Activated T-cell treated with anti-CD3 and anti-CD28 coated beads, Interleukin-2, amount 50 U/mL, for 24 hours (primary cell): ENCODE measurements at places on chromosomes 1 and 21.
A peak's percentile ranks its signal among the peaks of the same experiment; 100 is the strongest.

DNA sequence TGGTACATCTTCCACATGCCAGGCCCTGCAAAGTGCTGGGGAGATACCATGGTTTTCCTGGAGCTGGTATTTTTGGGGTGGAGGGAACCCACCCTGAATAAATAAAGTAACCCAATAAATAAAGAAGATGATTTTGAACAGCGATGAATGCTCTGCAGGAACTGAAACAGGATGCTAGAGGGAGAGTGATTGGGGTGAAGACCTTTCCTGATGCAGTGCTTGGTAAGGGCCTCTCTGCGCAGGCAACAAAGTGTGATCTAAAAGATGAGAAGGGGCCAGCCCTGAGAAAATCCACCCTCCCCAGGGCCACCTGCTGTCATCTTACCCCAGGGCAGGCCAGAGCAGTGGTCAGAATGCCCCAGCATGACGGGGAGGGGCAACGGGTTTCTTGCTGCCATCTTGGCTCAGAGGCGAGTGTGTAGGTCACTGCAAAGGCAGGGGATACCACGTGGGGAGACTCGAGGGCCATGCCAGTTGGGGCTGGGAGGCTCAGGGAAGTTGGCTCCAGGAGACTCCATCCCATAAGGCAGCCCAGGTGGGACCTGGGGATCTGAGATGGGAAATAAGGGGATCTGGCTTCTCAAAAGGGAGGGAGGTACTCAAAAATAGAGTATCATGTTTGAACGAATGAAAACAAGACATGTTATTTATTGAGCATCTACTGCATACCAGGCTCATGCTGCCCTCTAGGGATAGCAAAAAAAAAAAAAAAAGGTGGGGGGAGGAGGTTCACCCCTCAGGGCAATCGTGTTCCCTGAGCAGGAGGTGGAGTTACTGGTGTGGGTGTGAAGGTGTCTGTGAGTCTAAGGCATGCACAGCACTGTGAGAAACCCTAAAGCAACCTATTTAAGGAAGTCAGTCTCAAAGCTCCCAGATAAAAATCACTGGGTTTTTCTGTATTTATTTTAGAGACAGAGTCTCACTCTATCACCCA, 2.8 kb downstream of the SRARP start:
- H3K4me3 ChIP-seq = no peak overlapping the region
- H3K4me1 ChIP-seq = peaks cover 9% of the 10 kb centered on the region
- DNase-seq = no peak
- H3K27ac ChIP-seq = no peak overlapping the region
- peaks cover 3% of the 10 kb centered on the region for H3K27me3 ChIP-seq

GRCh38 chr1:232476538-232476950, 153.4 kb downstream of the SIPA1L2 start:
- DNase-seq = no peak
- no peaks in the 10 kb centered on the region for H3K36me3 ChIP-seq
- H3K4me3 ChIP-seq = no peak overlapping the region

- H3K27me3 ChIP-seq = no peaks in the 10 kb centered on the region
- DNase-seq = no peak
- no peak overlapping the region for H3K27ac ChIP-seq
- H3K4me1 ChIP-seq = no peaks in the 10 kb centered on the region
- no peak overlapping the region for H3K4me3 ChIP-seq
Measured at GRCh38 chr1:78950826-78951225, 55.7 kb downstream of the ADGRL4 start.

- no peaks in the 10 kb centered on the region for H3K4me1 ChIP-seq
- DNase-seq = peak; percentile 35
- H3K27ac ChIP-seq = no peak overlapping the region
- no peaks in the 10 kb centered on the region for H3K27me3 ChIP-seq
- no peaks in the 10 kb centered on the region for H3K36me3 ChIP-seq
- no peak overlapping the region for H3K4me3 ChIP-seq
Measured at GRCh38 chr1:192445839-192446489, 129.2 kb downstream of the RGS21 start.

DNA sequence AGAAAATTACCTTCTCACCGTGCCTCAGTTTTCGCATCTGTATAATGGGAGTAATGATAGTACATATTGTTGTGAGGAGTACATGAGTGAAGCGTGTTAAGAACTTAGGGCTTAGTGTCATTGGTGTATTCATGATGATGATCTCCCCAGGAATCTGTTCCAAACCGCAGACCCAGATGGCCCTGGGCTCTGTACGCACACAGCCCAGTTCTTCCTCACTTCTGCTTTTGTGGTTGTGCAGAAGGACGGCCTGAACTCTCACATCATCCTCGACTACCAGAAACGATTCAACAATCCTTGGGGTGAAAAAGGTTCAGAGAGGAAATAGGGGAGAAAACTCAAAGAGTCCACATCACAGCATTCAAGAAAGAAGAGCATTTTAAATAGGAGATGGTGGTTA, 323.0 kb downstream of the CAMTA1 start:
- no peak overlapping the region for H3K4me3 ChIP-seq
- no peak overlapping the region for H3K27ac ChIP-seq
- no peaks in the 10 kb centered on the region for H3K4me1 ChIP-seq
- no peaks in the 10 kb centered on the region for H3K36me3 ChIP-seq
